Right lobe of liver (tissue), 6 donors: ENCODE measurements at places on chromosomes 2 and 18. TPM values are rescaled to one million over a fixed set of nuclear protein-coding genes. Genes with fewer than 3 reads are reported as not detected.

DNA sequence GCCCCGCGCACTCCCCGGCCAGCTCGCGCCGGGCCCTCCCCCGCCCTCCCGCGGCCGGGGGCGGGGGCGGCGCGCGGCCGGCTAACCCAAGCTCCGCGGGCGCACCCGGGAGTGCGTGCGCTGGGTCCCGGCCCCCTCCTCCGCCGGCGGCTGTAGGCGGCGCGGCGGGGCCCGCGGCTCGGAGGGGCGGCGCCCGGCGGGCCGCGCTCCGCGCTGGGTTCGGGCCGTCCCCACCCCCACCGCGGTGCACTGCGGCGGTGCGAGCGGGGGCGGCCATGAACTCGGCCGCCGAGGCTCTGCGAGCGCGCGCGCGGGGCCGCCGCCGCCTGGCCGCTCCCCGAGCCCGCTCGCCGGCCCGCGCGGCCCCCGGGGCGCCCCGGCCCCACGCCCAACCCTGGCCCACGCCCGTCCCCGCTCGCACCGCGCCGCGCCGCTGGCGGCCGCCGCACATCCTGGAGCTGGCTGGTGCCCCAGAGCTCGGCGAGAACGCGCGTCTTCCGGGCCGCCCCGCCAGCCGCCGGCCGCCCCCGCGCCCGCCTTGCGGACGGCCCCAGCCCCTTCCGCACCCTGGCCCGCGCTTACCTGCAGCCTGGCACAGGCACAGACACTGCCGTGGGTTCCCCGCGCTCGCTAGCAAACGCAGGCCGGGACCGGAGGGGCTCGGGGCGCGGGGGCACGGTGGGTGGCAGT is at the start of gene ZBTB14:
ZBTB14 (minus strand) TSS at position 496 of the 690 bp plus-strand sequence. CDS start 2,480 bp downstream, outside the sequence.
- peak; percentile 78 for DNase-seq

Gene FRZB
- 0.93 TPM for total RNA-seq

- peak; percentile 52 for DNase-seq
Observed at GRCh38 chr2:232543928-232544631, 4.6 kb downstream of the CHRNG start.

GRCh38 chr2:43758739-43759138 is 15.1 kb upstream of the DYNC2LI1 start:
- DNase-seq: no peak

GRCh38 chr18:24704946-24705630 is 244.7 kb downstream of the HRH4 start:
- DNase-seq: no peak

DNA sequence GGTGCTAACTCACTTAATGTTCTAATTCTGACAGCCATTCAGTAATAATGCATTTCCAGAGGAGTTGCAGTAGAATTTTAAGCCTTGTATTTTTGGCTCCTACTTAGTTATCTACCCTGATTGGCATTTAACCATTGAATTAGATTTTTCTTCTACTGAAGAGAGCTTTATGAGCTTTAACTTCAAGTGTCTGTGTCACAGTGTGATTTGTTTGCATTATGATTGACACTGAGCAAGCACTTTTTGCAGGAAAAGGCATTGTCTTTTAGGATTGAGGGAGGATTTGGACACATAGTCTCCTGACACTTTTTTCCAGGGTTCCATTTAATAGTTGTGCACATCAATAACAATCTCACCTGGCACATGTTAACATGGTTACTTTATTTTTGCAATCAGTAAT is 26.7 kb downstream of the LYPD6 start:
- no peak for DNase-seq

GRCh38 chr2:29154610-29155009 is 39.4 kb downstream of the CLIP4 start:
- no peak for DNase-seq

DNA sequence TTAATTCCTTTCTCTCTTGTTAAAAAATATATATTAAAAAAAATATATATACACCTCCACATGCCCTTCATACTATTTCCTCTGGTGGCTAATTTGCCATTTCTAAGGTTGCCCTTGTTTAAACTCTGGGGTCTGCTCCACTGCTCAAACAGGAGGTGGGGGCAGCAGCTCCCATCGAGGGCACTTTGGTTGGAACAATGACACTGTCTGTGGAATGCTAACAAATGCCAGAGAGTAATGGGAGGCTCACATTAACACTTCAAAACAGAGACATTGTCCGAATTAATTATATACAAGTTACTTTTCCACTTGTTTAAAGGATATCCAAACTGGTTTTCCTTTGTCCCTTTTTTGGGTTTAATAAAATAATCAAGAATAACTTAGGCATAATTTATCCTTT is 58.8 kb upstream of the CD302 start:
- DNase-seq: no peak

- no peak for DNase-seq
Observed at GRCh38 chr2:10966056-10966455, 54.3 kb downstream of the KCNF1 start.

GRCh38 chr2:184137955-184138354 is 460.4 kb upstream of the ZNF804A start:
- DNase-seq: no peak

- DNase-seq: no peak
Observed at GRCh38 chr2:213022987-213023386, 128.4 kb downstream of the IKZF2 start.

- no peak for DNase-seq
Observed at GRCh38 chr2:230983566-230983965, 12.4 kb upstream of the SPATA3 start.

GRCh38 chr2:106642679-106643078 is 155.5 kb downstream of the CD8B2 start:
- DNase-seq: no peak

GRCh38 chr2:201058914-201059313 is 12.6 kb downstream of the HYCC2 start:
- DNase-seq: no peak

DNA sequence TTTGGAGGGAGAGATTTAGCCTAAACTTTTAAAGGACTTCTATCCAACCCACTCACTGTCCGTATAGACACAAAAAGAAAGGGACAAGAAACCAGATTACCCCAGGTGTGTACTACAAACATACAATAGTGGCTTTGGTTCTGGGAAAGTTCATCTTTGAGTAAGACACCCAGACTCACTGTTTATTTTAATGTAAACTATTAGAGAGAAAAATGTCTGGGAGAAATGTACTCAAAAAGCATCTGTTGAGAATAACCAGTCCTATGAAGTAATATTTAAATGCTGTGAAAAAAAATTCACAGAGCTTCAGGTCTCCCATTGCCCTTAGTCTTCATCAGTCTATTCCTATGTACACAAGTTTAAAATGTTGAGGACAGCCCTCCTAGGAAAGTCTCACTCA is 107.5 kb downstream of the SLC8A1 start:
- no peak for DNase-seq

Gene IL1RN
- total RNA-seq: 52.5 TPM

GRCh38 chr18:70620837-70621612 is 332.2 kb downstream of the SOCS6 start:
- no peak for DNase-seq

DNA sequence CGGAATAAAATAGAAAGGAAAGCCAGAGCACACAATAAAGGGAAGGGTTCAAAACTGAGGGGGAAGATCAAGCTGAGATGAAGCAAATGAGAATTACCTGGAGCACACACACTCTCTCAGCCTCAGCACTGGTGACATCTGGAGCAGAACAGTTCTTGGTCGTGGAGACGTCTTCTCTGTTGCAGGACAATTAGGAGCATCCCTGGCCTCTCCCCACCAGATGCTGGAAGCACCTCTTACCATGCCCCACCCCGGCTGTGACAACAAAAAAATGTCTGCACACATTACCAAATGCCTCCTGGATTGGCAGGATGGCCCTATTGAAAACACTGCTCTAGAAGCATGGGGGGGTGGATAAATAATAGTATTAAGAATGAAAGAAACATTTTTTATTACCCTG is 43.6 kb upstream of the MAP3K20 start:
- DNase-seq: no peak

Gene ARL5A
- 20.3 TPM for total RNA-seq

DNA sequence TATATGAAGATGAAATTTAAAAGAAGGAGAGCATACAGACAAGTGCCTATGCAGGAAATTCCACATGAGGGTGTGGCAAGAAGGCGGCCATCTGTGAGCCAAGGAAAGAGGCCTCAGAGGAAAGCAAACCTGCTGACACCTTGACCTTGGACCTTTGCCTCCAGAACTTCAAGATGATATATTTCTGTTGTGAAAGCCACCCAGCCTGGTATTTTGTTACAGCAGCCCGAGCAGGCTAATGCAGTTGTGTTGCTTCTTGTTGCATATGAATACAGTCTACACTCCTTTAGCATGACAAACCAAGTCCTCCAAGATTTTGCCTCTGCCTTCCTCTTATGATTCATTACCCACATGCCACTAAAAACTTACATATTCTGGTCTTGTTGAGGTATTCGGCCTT is 374.8 kb upstream of the TRIB2 start:
- no peak for DNase-seq

Gene DSG4
- total RNA-seq: not detected

Gene TBR1
- total RNA-seq: not detected

GRCh38 chr2:71743995-71744675 is 290.8 kb downstream of the DYSF start:
- DNase-seq: no peak

Gene RND3
- total RNA-seq: 70.4 TPM

GRCh38 chr2:212489719-212490346 is 48.8 kb downstream of the ERBB4 start:
- no peak for DNase-seq

DNA sequence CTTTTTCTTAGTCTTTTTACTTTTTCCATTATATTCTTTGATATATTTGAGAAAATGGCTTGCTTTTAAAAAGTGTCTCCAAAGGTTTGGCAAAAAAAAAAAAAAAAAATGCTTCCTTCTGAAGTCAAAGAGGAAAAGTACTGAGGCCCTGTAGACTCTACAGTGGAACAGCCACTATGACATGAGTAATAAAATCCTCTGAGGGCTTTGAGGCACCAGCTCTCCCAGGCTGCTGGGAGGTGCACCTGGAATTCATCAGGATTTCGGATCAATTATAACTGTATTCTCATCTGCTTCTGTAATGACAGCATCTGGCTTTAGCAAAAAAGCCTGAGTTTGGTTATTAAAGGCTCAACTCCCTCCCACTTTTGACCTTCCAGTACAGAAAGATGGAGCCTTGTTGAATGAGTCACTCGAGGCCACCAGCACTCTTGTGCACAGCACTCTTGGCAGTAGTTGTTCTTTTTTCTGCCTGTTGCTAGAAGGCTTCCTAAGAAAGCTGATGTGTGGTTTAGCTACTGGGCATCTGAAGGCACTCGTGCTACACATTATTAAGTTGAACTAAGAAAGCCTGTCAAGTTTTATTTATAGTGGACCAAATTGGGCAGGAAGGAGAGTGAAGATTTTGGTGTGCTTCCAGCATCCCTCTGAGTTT is 131.3 kb downstream of the PRPF40A start:
- DNase-seq: no peak

- DNase-seq: peak; percentile 44
Observed at GRCh38 chr2:71464389-71464788, 11.0 kb downstream of the DYSF start.

GRCh38 chr2:54906716-54907115 is 143.5 kb downstream of the RTN4 start:
- no peak for DNase-seq

Gene APCDD1
- 0.63 TPM for total RNA-seq

DNA sequence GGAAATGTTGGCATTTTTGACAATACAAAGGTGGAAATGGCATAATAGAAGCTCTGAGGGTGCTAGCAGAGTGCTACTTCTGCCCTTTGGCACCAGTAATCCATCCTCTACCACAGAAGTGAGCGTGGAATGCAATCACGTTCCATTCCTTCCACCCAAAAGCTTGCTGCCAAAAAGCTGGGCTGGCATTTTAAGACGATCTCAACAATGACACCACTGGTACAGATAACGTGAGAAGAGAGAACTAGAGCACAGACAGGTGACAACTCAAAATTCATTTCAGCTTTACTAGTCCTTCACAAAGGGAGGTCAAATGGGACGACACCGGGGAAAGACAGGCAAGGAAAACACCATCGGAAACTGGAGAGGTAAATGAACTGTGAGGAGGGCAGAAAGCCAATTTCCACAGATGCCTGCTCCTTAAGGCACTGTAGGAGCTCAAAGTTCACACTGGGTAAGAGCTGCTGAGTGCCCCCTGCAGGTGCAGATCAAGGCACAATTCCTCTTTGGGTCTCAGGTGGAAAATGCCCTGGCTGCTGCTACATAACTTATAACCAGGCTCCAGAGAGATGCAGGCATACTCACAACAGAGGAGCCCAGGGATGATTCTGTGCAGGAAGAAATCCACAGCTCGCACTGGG is 50.7 kb upstream of the RNU4ATAC start:
- DNase-seq: no peak

GRCh38 chr18:67770520-67770919 is 254.0 kb upstream of the DSEL start:
- no peak for DNase-seq

Gene FAP
- total RNA-seq: not detected

DNA sequence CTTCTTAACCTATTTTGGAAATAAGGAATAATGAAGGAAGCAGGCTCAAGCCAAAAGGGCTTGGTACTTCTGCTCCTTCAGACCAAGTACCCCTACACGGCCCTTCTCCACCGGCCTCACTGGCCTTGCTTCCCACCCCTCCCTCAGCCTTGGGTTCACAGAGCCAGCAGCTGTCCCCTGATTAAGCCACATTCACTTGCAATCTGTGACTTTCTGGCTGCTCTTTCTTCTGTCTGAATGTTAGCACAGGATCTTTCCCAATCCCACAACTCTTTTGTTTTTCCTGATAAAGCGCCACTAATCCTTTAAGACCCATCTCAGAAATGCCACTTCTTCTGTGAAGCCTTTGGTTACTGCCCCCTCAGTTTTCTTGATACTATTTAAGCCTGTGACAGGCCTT is 52.4 kb downstream of the REEP1 start:
- no peak for DNase-seq

DNA sequence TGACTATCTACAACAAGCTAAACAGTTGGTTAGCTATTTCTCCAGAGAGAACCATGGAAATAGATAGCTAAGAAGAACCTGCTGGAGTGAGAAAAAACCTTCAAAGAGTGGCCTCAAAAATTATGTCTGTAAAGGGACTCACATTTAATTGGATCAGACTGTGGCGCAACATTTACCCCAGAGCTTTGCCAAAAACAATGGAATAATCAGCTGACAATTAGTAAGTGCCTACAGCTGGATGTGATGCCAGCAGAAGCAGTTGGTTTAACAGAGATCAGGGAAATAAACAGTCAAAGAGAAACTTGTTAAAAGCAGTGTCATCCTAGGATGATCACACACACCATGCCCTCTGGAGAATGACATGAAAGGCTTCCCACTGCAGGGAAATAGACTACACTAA is 310.7 kb downstream of the CLIP4 start:
- DNase-seq: no peak

Gene HNMT
- 55.2 TPM for total RNA-seq

Gene SERPINB13
- total RNA-seq: not detected

Gene RAB6C
- not detected for total RNA-seq

Gene CHRNA1
- total RNA-seq: not detected

DNA sequence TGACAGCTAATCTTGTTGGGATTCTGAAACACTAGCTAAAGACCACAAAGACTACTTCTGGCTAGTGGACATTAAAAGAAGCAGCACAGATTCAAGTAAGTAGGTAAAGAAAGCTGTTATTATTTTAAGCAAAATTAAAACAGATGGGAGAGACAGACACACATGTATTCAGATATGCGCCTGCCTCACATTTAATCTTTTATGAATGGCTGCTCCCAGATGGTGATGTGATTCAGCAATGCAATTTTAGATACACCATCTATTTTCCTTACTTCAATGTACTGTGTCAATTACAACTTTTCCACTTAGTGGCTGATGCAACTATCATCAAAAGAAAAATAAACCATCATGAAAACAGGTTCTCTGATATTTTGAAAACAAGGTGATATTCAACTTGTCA is 133.0 kb upstream of the PGAP1 start:
- DNase-seq: no peak

- DNase-seq: no peak
Observed at GRCh38 chr18:5892823-5893431, 2.4 kb downstream of the TMEM200C start.
